ENCODE measurements at places on chromosomes 6 and 20.

GRCh38 chr6:89297695-89298351 is 17.3 kb downstream of the GABRR2 start:
- DNase-seq = peak; percentile 39

- DNase-seq = no peak
Observed at GRCh38 chr20:19003366-19004336, 190.1 kb downstream of the SCP2D1 start.

- DNase-seq = no peak
Observed at GRCh38 chr6:4806337-4806725, 30.1 kb downstream of the CDYL start.

DNA sequence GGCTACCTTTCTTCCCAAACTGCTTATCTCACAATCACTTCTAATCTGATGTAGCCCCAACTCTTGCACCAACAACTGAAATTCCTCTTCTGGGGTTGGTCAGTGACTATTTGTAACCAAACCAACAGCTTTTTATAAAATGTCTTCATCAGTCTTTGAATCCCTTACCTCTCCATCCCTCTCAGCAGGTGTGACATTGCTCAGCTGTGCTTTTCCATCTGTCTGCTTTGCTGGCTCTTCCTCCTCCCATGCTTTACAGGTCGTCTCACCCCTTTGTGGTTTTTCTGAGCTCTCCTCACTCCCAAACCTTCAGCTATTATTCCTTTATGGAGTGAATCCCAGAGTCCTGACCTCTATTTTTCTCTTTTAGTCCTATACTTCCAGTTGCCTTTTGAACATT is 5.9 kb downstream of the MAP7 start:
- no peak for DNase-seq

DNA sequence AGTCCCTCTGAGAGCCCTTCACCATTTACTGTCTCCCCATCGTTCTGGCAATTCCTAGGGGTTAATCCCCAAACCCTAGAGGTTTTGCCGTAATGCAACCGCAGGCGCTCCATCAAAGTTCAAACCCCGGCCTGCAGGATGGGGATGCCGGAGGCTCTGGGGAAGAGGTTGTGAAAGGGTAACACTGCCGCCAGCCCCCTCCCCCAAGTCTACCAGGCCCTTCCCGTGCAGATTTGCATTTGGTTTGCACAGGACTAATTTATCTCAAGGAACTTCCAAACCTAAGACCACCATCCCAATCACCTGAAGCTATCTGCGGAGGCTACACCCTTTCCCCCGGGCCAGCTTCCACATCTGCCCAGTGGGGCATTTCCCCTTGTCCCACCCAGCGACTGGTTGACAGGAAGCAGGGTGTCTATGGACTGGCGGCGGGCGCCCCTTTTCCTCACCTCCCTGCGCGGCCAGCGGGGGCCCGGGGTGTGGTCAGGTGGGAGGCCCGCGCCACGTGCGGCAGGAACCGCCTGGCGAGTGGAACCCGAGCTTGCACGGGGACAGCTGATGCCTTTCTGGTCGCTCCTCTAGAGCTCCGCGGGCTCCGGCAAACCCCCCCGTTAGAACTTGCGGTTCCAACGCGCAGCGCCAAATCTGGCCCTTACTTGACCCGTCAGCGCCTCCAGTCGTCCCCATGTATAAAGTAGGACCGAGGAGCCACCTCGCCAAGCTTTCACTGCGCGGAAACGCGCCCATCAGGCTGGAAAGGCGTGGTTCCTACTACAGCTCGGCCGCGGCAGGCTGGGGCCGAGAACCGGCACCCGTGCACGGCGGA is 9.4 kb upstream of the SLC4A11 start:
- no peak for DNase-seq

DNA sequence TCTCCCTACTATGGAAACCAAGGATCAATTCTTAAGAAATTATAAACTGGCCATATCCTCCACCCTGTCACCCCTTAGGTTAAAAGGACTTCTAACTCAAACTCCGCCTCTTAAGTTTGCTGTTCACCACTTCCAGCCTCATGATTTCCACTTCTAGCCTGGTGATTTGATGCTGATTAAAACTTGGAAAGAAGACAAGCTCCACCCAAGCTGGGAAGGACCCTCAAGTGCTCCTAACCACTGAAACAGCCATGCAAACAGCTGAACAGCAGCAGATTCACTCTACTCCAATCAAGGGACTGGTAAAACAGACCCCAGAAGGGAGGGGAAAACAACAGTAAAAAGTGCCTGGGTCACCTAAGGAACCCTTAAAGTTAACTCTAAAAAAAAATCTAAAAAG is 10.3 kb downstream of the LCA5 start:
- DNase-seq = no peak

DNA sequence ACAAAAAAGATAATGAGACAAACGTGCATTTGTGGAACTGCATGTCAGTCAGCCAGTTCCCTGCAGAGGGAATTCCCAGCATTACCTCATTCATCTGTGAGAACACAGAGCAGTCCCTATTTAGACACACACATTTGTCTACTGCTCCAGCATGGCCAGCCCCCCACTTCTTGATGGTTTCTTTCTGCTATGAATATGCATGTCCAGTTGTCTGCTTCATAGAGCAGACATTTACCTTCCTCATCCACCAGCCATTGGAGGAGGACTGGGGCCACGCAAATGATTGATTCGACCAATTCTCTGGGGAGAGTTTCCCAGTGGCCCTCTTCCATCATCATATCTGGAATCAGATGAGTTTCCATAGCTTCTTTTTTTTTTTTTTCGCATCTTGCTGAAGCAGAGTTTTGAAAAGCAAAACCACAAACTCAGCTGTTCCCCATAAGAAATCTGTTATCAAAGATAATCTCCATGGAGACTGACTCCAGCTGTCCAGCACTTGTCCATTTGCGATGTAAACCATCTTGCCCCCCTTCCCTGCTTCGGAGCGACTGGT is 11.8 kb downstream of the ENPP1 start:
- no peak for DNase-seq

DNA sequence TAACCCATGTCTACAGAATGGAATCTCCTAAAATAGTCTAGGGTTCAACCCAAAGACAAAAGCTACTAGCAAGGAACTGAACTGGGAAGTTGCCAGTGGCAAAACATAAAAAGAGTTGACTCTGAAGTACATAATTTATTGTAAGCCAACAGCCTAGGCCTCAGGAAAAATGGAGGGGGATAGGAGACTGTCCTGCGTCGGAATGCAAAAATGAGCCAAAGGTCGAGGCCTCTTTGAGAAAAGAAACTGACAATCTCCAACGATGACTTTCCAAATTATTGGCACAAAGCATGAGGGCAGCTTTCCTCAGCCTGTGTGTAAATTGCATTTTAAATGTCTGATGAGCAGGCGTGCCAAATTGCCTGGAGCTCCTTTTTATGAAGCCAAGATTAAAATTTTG is 2.1 kb downstream of the COL12A1 start:
- no peak for DNase-seq

DNA sequence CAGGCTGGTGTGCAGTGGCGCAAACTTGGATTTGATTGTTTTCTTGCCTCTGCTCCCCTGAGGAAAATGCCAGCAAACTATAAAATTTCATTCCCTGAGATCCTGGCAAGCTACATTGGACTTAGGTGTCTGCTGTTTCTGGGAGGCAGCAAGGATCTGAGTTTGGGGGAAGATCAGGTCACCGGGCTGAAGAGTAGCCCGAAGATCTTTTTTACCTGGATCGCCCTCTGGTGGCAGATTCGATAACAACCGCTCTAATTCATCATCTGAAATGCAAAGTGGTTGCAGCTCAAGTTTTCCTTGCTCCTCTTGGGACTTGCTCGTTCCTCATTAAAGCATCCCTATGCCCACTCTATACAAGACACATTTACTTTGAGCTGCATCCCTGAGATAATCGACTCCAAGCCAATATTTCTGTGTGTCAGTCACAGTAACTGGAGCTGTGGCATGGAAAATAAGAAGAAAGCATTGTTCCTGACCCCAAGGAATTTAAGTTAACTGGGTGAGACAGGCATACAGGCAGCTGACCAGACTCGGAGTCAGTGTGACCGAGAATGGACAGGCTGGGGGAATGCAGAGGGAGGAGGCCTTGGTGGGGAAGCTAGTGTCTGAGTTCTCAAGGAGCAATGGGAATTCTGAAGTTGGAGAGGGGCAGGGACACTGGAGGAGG is 131.8 kb upstream of the PROKR2 start:
- peak; percentile 54 for DNase-seq

GRCh38 chr6:111277819-111278218 is 190.5 kb downstream of the SLC16A10 start:
- DNase-seq = no peak

- DNase-seq = no peak
Observed at GRCh38 chr6:50145125-50145524, 95.4 kb upstream of the DEFB112 start.

GRCh38 chr6:132142768-132143167 is 191.6 kb upstream of the CCN2 start:
- DNase-seq = no peak

GRCh38 chr6:105045526-105045925 is 88.6 kb downstream of the LIN28B start:
- no peak for DNase-seq

- DNase-seq = no peak
Observed at GRCh38 chr6:170198298-170198697, 92.6 kb downstream of the DLL1 start.

- no peak for DNase-seq
Observed at GRCh38 chr6:21228411-21228810, 365.1 kb upstream of the SOX4 start.

DNA sequence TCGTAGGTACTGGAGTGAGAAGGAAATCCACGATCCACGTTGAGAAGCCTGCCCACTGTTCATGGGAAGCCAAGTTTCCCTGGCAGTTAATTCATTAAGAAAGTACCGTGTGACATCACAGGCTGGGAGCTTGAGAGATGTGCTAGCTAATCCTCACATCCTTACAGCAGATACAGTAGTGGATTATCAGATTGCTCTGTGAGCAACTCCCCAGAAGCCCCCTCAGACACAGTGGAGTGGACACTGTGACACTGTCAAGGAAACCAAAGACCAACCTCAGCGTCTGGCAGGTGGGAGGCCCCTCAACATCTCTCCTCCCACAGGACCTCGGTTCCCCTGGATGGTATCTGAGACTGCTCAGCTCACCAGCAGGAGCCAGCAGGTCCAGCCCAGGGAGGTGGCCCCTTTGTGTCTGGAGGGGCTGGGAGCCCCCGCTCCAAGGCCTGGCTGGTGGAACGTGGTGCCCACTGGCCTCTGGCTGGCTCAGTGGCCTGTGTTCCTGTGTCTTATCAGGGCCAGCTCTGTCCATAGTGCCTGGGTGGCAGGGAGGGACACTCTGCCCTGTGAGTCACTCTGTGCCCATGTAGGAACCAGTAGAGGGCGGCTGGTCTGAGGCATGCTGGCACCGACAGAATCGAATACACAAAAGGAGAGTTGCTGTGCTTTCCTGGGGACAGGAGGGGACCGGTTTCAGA is 7.2 kb downstream of the PYGB start:
- DNase-seq = peak; percentile 69

GRCh38 chr6:113842165-113842564 is 15.0 kb upstream of the MARCKS start:
- DNase-seq = no peak

- no peak for DNase-seq
Observed at GRCh38 chr6:116412270-116412669, 41.5 kb downstream of the DSE start.

DNA sequence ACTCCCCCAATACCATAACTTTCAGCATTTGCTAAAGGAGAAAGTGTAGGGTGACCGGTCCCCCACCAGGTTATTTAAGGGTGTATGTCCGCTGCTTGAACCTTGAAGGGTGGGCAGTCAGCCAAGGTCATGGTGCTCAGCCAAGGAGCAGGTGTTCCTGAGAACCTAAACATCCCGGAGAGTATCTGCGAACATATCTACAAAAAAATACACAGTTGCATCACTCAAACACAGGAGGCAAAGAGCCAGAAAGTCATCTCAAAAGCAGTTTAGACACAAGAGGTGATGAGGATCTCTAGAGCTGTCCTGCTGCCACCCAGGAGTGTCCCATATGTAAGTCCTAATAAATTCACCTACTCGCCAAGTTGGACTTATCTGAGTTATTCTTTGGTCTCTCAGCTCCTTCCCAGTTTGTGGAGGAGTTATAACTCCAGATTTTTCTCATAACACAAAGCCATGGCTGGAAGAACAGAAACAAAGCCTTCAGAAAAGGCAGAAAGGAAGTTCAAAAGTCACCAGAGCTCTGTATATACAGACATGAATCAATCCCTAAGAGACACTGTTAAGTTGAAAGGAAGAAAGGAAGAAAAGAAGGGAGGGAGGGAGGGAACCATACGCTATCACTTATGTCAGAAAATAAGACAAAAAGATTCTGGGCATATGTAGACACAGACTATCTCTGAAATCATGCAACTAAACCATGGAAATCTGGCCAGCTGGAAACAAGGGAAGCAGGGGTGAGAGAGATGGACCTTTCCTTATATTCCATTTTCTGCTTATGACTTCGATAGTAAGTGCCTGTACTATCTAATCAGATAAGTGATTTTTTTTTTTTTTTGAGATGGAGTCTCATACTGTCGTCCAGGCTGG is 11.3 kb downstream of the MBOAT1 start:
- no peak for DNase-seq

GRCh38 chr6:16392010-16392409 is 153.6 kb downstream of the GMPR start:
- DNase-seq = no peak

DNA sequence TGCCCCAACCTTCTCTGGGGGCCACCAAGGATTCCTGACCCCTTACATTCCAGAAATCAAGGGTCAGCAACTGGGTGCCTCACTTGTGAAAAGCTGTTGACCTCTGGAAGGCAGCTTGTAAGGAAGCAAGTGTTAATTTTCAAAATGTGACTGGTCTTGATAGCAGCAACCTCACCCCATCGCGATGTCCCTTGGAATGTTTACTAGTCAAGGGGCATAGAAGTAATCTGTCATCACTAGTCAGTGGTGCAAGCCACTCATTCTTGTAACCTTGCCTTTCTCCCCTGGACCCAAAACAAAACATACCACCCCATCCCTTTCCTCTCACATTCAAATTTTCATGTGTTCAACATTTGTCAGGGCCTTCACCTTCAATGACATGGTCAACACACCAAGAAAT is 30.5 kb downstream of the TBX18 start:
- no peak for DNase-seq

- no peak for DNase-seq
Observed at GRCh38 chr6:108655806-108656651, 95.3 kb downstream of the FOXO3 start.

GRCh38 chr6:80541181-80541580 is 434.7 kb downstream of the BCKDHB start:
- no peak for DNase-seq

- DNase-seq = peak; percentile 86
Observed at GRCh38 chr20:59751075-59751711, 146.9 kb downstream of the PHACTR3 start.

GRCh38 chr20:46993465-46994095 is 98.9 kb downstream of the EYA2 start:
- DNase-seq = no peak

- DNase-seq = no peak
Observed at GRCh38 chr6:140533526-140533925, 1159.1 kb upstream of the CITED2 start.

GRCh38 chr20:10536531-10536930 is 101.4 kb downstream of the SLX4IP start:
- DNase-seq = no peak

DNA sequence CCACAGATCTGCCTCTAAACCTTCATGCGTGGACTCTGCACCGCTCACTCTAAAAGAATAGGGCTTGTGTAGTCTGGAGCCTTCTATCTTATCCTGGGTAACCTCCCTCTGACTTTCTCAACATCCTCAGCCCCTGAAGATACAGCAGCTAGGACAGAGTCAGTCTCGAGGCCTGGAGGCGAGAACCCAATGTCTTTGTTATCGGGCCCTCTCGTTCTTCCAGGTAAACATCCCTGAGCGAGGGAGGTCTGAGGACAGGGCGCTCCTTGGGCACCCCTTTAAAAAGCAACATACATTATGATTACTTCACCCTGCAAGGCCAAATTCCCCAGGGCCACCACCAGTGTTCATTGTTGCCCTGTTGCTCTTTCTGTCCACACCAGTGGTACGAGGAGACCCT is 110.8 kb upstream of the PRND start:
- no peak for DNase-seq
